ENCODE measurements at places on chromosomes 2 and 18.
A peak's percentile ranks its signal among the peaks of the same experiment; 100 is the strongest.

- DNase-seq, result no peak
Measured at GRCh38 chr2:144597894-144598593, 78.1 kb upstream of the ZEB2 start.

DNA sequence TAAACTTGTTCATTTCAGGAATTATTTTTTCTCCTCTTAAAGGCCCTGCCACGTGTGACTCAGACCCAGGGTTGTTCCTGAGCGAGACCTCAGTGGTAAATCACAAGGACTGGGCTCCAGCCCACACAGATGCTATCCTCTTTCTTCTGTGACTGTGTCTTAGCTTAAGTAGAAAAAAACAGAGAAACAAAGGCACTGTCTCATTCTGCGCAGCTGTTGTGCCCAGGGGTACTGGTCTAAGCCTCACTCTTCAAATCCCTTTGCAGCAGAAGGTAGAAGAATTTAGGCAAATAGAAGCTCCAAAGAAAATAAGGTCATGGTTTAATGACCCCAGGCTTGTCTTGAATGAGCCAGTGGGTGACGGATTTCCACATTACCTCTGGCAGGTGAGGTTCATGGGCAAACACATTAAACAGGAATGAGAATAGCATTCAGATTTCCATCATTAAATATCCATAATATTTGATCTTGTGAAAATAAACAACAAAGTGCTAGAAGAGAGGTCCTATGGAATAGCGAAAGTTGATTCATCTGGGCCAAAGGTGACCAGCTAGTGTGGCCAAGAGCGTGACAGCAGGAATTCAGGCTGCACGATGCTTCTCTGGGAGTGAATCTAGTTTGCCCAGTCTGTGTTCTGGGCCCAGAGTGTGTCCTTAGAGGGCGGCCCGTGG is 63.3 kb downstream of the LIPG start:
- no peak for DNase-seq

DNA sequence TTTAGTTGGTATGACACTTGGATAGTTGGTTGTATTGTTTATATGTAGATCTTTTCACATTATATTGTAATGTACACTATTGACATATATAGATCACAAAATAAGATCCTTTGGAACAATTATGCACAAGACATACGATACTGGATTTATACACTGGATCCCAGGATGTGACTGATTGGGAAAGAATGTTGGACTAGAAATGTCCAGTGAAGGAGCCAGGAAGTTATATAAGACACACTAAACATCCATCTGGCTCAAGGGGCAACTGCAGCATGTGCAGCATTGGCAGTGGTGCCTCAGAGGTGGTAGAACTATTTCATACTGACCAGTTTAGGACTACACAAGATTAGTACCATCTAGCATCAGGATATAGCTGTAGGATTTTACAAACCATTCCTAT is 104.9 kb downstream of the TRABD2A start:
- DNase-seq, result no peak

- DNase-seq, result no peak
Measured at GRCh38 chr2:48540237-48540935, 10.4 kb downstream of the STON1 start.

DNA sequence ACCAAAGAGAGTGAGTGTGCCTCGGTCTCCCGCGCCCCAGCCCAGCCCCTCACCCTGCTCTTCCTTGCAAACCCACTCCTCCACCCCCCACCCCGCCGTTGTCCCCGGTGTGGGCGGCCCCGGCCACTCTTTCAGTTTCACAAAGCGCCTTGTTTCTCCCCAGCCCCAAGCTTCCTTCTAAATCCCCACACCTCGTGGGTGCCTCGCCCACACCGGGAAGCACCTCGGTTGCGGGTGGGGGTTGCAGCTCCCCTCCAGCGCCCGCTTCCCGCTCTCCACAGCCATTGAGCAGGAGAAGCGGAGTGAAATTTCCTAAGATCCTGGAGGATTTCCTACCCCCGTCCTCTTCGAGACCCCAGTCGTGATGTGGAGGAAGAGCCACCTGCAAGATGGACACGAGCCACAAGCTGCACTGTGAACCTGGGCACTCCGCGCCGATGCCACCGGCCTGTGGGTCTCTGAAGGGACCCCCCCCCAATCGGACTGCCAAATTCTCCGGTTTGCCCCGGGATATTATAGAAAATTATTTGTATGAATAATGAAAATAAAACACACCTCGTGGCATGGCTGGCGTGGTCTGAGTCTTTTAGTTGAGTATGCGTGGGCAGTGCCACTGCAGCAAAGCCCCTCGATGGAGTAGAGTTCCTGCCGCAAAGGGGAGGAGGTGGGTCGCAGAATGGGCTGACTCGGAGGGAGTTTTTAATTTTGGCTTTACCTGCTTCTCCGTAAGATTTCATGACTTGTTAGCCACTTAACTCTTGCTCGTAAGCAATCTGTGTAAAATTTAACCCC is 848 bp downstream of the TMSB10 start:
- peak; percentile 74 for DNase-seq
